ENCODE measurements at places on chromosomes 5 and 9. TPM values are rescaled to one million over a fixed set of nuclear protein-coding genes. Genes with fewer than 3 reads are reported as not detected.
A peak's percentile ranks its signal among the peaks of the same experiment; 100 is the strongest.

Gene PHYKPL
- 50.7 TPM for polyA plus RNA-seq

Gene ORM2
- polyA plus RNA-seq: not detected

Gene TRIM52
- 23.3 TPM for polyA plus RNA-seq

Gene FOXE1
- not detected for polyA plus RNA-seq

Gene NKD2
- 16.9 TPM for polyA plus RNA-seq

Gene IER5L
- polyA plus RNA-seq: 9.0 TPM

Gene TAS2R1
- polyA plus RNA-seq: not detected

Gene HMMR
- 24.6 TPM for polyA plus RNA-seq

Gene ELAVL2
- 4.4 TPM for polyA plus RNA-seq

Gene BNIP1
- 16.8 TPM for polyA plus RNA-seq

Gene EGFLAM
- polyA plus RNA-seq: 11.6 TPM

Gene OGN
- 34.0 TPM for polyA plus RNA-seq

Gene PCDHB13
- 5.6 TPM for polyA plus RNA-seq

DNA sequence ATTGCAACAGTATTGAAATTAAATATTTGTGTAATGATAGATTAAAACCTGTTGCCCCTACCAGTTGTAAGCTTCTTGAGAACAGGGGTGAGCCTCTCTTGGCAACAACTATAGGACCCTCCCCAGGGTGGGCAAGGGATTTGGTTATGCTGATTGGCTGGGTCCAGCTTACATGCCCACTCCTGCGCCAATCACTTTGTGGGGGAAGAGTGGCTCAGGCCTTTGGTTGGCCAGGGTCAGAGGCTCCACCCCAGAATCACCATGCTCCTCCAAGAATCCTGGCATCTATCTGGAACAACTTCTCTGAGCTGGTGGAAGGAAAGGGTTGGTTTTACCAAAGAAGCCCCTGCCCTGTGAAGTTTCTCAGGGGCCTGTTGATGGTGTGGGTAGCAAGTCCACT is 8.6 kb upstream of the PITX1 start:
- no peak for DNase-seq

GRCh38 chr9:136527131-136527530 is 18.7 kb downstream of the NOTCH1 start:
- DNase-seq: no peak

DNA sequence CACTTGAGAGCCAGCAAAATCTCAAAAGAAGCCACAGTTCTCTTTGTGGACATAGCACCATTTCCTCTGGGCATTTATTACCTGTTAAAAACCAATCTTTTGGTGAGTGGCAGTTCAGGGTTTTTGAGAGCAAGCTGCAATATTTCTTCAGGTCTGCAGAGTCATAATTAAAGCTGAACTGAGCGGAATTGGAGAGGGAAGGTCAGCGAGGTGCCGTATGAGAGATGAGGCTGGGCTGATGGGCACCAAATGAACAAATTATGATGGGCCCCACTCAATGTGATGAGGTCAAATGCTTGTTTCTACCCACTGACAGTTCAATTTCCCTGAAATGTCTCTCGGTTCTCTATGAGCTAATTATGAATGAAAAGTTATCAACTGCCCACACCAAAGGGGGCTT is 231.9 kb downstream of the AP3B1 start:
- DNase-seq: no peak

DNA sequence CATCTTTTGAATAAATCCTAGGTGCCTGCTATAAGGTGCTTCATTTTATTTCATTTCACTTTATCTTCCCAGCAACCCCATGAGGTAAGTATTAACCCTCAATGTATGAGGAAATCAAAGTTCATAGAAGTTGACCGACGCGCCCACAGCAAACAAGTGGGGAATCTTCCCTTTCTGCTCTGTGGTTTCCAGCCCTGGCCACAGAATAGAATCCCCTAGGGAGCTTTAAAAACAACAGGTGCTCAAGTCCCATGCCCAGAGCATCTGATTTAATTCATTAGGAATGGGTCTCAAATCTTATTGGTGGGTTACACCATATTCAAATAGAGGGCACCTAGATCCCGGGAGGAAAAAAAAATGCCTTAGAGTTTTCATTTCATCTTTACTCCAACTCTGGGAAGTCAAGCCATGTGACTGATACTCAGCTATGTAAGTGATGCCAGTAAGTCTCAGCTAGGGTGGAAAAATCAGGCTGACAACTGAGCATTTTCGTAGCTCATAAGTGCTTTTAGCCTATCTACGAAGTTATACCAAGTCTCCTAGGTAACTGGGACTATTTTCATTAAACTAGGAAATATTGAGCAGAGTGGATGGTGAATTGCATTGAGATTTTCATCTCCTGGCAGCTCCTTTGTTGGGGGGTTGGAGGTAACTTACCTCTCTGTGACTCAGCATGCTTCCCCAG is 353.4 kb upstream of the SLC30A5 start:
- DNase-seq: no peak

GRCh38 chr5:179323026-179323870 is 22.0 kb downstream of the ADAMTS2 start:
- no peak for DNase-seq

- no peak for DNase-seq
Measured at GRCh38 chr5:112787261-112787660, 49.6 kb downstream of the APC start.

DNA sequence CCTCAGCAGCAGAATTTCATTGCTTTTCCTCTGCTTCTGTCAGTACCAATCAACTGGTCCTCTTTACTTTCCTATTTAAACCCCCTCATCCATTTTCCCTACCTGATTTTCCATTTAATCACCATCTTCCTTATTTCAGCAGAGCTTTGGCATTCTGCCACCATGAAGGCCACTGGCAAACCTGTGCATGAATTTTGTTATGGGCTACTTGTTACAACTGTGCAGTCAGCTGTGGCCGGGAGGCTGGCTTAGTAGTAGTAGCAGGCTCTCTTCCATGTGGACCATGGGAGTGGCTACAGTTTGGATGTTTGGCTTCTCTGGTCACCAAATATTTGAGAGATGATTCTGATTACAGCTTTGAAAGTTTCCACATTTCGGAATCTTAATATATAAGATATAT is 976.6 kb upstream of the SEMA6A start:
- DNase-seq: no peak

DNA sequence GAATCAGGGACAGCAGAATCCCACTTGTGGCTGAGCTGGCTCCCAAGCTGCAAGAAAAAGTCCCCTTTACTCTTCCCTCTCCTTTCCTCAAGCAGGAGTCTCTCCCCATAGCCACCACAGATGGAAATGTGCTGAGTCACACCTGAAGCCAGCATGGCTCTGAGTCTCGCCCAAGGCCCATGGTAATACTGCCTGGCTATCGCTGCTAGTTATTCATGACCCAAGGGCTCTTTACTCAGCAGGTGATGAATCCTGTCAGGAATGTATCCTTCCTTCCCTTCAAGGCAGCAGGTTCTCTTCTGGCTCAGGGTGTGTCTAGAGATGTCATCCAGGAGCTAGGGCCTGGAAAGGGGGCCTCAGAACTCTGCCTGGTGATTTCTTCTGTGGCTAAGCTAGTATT is 403.3 kb upstream of the PTPRD start:
- DNase-seq: no peak

- DNase-seq: no peak
Measured at GRCh38 chr5:44943647-44944046, 134.9 kb downstream of the MRPS30 start.

DNA sequence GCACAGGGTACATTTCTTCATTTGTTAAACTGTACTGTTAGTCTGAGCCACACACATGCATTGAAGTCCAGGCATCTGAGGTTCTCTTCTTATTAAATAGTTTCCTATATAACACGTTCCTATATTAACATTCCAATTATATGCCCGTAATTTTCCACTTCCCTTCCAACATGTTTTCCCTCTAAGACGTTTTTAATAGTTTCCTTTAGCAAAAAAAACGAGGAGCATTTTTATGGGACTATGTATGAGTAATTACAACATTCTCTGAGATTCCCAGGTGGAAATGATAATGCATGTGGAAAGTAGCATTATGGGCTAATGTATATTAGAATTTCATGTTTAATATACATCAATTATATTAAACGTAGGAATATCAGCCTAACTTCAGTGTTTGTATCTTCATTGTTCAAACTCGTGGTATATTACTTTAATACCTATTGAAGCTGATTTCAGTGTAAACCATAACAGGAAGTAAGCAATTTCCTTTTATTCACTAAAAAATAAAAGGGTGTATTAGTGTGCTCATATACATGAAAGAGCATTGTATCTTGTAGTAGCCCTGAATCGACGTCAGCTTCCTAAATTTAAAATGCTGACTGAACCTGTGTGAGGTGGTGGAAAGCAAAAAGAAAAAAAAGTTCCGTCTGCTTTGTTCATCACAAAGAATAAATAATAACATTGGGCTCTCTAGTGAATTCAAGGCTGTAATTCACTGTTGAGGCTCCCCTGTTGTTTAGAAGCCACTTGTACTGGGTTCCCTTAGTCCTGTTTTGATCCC is 11.3 kb downstream of the SMARCA2 start:
- no peak for DNase-seq

GRCh38 chr5:81980598-81981260 is 8.9 kb downstream of the ATG10 start:
- no peak for DNase-seq

- no peak for DNase-seq
Measured at GRCh38 chr9:119318371-119318770, 50.9 kb downstream of the BRINP1 start.

DNA sequence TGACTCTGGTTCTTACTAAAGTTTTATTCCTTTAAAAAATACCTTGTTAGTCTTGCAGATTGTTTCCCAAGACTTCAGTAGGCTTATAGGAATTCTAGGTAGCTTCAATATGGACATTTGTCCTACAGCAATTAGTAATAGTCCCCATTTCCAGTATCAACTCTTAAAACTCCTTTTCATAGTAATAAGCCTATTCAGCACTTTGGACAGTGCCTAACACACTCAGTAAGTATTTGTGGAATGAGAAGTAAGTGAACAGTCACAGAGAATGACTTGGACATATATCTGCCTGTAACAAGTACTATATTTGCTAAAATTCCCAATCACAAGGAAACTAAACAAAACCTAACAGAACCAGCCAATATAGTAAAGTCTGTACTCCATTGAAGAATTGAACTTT is 1291.8 kb upstream of the DMAC1 start:
- no peak for DNase-seq

GRCh38 chr5:130476325-130476724 is 572.1 kb downstream of the CHSY3 start:
- DNase-seq: no peak

GRCh38 chr5:42526179-42526578 is 102.9 kb downstream of the GHR start:
- no peak for DNase-seq

DNA sequence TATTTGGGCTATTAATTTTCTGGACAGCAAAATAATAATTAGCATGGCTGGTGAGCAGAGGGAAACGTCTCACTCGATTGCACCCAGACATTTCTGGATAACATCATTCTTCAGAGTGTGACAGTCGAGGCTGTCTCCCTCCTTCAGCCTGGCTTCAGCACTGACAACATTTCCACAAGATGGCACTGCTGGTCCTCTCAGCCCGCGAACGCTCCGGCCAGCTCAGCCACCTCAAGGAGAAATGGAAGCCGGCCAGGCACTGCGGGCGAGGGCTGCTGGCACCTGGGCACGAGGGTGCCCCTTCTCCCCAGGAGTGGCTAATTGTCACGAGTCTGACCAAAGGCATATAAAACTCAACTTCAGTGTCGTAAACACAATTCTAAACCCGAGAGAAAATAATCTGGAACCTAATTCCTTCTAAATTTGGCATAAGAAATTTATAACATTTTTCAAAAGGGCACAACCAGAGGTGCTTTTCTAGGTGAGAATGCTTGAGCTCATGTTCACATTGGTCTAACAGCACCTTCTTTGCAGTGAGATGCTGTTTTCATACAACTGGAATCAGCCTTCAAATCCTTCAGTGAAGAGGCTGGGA is 65.9 kb downstream of the DAP start:
- DNase-seq: peak; percentile 33

DNA sequence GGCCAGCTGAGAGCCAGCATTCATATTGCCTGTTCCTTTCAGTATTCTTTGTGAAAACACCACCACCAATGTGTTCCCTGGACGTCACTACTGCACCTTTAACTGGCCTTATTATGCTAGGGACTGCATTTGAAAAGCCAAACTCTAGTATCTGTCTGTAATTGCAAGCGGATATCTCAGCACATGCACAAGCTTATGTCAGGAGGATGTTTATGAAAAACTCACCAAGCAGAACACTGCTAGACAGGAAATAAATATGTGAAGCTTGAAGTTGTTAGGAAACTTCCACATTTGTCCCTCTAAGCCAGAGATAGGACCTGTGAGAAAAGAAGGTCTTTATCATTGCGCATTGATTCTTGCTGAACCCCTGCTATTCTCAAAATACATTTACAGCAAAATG is 135.4 kb upstream of the CCDC152 start:
- no peak for DNase-seq

DNA sequence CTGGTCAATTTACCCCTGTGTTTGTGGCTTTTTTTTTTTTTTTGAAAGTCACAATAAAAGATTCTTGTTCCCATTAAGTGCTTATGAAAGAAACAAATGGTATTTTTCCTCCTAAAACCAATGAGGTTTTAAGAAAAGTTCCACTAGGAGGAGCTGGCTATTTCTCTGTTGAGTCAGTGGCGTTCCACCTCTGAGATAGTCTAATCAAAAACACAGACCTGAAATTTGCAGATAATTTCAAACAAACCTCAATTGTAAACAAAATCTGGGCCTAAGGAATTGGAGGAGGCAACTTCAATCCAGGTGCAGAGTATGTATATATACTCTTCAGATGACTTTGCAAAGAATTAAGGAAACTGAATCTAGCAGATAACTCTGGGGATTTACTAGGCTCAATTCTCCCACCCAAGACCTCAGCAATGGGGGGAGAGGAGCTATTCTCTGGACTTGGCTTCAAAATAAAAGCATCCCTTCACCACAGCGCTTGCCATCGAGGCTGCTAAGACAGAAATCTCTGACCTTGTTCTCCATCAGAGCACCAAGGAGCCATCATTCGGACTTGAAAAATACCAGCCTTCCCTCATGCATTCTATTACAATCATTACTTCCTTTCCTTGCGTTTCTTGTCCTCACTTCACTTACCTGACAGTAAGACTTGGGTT is 52.4 kb downstream of the FANCC start:
- no peak for DNase-seq

DNA sequence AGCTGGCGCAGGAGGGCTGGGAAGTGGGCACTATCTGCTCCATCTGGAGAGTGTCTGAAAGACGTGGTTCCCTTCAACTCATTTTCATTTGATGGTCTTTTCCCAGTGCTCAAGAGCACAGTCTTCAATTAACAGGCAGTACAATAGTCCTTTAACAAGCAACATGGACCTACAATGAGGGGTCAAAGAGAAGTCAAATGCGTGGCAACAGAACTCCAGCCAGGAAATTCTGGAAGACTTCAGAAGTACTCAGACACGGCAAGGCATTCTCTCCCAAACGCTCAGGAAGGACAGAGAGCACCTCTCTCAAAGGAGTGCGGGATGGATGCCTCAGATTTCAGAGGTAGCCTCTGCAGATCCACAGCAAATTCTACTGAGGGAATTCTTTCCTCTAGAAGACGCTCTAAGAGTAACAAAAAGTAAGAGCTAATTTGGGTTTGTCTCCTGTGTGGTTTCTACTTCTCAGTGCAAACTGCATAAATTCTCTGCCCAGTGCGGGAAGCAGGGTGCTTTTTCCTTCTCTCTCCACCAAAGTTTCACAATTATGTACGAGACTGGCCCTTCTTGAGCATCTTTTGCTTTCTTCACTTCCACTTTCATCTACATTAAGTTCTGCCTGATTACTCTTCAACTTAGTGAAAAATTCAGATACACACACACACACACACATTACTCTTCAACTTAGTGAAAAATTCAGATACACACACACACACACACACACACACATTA is 56.4 kb downstream of the LHFPL2 start:
- DNase-seq: no peak

- DNase-seq: no peak
Measured at GRCh38 chr9:110152704-110153374, 55.1 kb downstream of the C9orf152 start.
